AG04450 (cell line): ENCODE measurements at places on chromosomes 11 and 22.

DNA sequence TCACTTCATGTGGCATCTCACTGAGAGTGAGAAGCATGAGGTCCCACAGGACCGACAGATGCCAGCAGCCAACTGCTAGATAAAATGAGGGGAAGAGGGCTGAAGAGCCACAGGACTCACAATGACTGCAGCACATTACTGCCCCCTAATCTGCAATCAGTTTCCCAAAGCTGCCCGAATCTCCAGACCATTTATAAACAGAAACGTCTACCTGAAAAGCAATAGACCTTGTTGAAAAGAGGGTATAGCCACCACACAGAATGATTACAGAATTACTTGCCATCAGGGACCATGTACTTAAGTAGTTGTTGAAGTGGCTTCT lies 12.4 kb upstream of the TEF start:
- no peak for DNase-seq

DNA sequence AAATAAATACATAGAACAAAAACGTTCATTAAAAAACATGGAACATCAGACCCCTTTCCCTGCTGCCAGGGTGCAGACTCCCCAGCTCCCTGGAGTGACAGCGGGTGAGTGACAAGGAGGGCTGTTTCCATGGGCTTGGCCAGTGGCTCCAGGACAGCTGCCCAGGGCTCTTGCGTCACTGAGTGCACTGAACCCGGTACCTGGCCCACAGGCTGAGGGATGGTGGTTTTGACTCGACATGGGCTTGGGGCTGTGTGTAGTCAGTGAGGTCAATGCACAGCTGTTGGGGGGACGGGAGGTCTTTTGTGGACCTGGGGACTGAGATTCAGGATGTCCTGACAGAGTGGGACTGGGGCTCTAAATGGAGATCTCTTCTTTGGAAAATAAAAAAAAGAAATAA lies 142.1 kb upstream of the B3GAT1 start:
- DNase-seq, result no peak

DNA sequence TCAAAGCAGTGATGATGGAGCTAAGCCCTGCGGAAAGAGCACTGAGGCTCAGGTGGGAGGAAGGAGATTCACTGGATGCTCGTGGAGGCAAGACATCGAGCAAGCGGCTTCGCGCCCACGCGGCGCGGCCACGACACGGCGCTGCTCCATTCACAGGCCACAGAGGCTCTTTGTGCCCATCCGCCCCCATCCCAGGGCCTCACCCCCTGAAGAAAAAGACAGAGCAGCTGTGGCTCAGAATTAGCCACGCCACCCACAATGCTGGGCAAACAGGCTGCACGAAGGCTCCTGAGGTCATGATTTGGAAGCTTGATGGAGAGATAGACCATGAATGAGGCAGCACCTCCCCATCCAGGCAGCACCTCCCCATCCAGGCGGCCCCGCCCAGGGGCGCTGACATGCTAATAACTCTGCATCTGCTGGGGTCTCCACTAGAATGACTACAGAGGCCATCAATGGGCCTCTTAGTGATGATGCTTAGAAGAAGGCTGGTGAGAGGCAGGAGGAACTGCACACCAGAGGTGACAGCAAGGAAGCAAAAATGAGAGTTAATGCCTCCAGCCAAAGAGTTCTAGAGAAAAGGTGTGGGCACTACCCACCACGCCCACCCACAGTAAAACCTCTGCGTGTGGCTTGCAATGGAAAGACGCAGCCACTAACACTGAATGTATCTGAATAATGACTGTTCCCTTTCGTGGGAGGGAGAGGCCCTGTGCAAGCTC lies 43.5 kb downstream of the MYH9 start:
- no peak for DNase-seq

GRCh38 chr11:13503393-13503792 lies 7.6 kb upstream of the PTH start:
- no peak for DNase-seq

DNA sequence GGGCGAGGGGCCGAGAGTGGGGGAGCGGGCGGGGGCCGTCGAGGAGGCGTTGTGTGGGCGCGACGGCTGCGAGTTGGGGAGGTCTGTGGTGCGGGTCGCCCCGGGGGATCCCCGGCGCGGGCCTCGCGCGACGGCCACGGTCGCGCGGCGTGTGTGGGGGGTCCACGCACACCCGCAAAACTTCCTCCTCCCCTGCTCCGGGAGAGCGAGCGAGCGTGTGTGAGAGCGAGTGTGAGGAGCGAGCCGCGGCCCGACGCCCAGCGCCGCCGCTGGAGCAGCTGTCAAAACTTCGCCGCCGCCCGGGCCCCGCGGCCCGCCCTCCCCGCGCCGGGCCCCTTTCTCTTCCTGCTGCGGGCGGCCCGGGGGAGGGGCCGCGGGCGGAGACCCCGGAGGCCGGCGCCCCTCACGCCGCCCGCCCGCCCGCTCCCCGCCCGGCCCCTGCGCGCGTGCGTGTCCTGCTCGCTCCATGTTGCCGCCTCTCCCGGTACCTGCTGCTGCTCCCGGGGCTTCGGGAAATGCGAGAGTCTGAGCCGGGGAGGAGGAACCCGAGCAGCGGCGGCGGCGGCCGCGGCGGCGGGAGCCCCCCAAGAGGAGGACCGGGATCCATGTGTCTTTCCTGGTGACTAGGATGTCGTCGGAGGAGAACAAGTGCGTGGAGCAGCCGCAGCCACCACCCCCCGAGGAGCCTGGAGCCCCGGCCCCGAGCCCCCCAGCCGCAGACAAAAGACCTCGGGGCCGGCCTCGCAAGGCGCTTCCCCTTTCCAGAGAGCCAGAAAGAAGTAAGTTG lies 9.0 kb upstream of the CCT8L2 start:
- DNase-seq, result no peak

DNA sequence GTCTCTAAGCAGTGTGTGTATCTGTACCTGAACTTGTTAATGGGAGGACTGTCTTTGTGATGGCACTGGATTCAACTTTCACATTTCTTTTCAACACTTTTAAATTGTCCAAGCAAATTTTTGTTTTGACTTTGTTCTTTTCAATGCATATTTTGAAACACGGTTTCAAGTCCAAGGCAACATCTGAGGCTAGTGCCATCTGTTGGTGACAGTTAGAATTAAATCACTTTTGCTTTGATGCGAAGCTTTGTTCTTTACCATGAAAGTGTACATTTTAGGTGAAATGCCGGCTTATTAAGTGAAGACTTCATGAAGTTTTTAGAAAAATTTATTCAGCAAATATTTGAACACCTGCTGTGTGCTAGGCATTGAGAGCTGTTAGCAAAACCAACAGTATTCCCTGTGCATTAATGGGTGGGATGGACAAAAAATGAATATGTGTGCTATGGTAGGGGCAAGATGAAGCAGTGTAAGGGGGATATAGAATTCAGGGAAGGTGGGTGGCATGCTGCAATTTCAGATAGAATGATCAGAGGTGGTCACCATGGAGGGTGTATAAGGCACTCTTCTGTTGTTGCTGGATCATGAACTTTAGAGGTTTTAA lies 70.2 kb downstream of the DDX10 start:
- DNase-seq, result no peak
